ENCODE measurements at places on chromosomes 11 and 22. TPM values are rescaled to one million over a fixed set of nuclear protein-coding genes. Genes with fewer than 3 reads are reported as not detected.

DNA sequence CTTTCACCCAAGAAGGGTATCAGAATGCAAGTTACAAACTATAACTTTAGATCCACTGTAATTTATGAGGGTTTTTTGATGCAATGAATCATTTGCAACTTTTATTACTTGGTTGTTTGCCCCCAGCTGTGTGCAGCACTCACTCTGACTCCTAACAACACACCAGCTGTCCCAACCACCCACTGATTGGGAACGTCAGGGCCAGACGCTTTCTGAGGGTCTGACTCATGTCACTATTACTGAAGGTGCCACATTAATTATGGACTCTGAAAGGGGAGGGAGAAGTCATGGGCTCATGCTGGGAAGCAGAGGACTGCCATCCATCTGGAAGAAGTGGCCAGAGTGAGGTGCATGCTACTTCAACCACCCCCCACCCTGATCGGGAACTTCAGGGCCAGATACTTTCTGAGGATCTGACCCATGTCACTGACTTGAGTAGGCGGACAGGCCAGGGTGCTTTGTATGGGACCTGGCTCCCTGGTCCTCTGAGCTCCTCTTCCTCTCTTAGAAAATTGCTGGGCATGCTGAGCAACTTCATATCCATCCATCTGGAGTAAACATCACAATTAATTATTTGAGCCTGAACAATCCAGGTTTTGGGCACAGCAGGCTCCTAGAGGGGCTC, 44.9 kb upstream of the DRD2 start:
- no peaks in the 10 kb centered on the region for H3K27me3 ChIP-seq
- no peak for DNase-seq
- no peak overlapping the region for H3K4me3 ChIP-seq
- H3K27ac ChIP-seq = no peak overlapping the region

- H3K4me3 ChIP-seq = no peak overlapping the region
- no peaks in the 10 kb centered on the region for H3K27me3 ChIP-seq
- H3K27ac ChIP-seq = no peak overlapping the region
- H3K4me1 ChIP-seq = peaks cover 52% of the 10 kb centered on the region
- no peaks in the 10 kb centered on the region for H3K36me3 ChIP-seq
These were observed 6.9 kb downstream of the SBF2 start for GRCh38 chr11:10287140-10287539.

The MUC2 gene
- total RNA-seq = 0.04 TPM

The OTOG gene
- not detected for total RNA-seq

The CCDC81 gene
- total RNA-seq = not detected

The SAA4 gene
- not detected for total RNA-seq

The DRICH1 gene
- 0.76 TPM for total RNA-seq

DNA sequence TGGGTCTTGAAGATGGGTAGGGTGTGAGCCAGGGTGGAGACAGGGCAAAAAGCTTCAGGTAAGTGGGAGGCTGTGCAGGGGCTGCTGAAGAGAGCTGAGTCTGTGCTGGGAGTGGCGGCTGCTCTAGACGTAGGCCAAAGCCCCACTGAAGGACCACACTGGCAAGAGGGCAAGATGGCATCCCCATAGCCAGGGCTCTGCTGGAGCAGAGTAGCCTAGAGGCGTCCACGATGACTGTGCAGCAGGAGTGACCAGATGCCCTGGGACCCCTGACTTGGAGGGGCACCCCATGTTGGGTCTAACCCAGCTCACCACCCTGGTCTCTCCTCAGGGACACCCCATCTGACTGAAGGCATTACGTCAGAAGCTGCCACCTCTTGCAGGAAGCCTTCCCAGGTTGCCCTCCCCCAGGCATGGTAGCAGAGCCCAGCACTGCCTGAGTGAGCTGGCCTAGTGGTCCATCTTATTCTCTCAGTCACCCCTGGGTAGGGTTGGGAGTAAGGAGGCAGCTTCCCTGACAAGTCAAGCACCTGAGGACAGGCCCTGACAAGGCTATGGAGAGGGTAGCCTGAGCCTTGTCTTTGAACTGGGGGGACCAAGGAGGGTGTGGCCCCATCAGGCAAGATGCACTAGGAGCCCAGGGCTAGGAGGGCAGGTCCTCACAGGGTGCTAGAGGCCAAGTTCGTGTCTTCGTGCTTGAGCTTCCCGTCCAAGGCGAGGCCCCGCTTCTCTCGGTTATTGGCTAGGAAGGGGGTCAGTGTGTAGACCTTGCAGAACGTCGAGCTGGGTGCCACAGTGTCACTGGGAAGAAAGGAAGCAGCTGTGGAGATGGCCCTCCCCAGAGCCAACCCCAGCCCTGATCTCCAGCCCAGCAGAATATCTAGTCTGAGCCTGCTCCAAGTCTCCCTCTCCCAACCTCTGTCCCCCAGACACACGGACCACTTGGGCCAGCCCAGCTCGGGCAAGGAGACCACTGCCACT, 33.1 kb downstream of the TPBGL start:
- peaks cover 7% of the 10 kb centered on the region for H3K36me3 ChIP-seq
- H3K27me3 ChIP-seq = no peaks in the 10 kb centered on the region
- no peak for DNase-seq
- H3K27ac ChIP-seq = no peak overlapping the region
- no peak overlapping the region for H3K4me3 ChIP-seq
- no peaks in the 10 kb centered on the region for H3K4me1 ChIP-seq

Data from esophagus squamous epithelium (tissue), 5 donors.